ENCODE measurements at places on chromosomes 3 and 15.

DNA sequence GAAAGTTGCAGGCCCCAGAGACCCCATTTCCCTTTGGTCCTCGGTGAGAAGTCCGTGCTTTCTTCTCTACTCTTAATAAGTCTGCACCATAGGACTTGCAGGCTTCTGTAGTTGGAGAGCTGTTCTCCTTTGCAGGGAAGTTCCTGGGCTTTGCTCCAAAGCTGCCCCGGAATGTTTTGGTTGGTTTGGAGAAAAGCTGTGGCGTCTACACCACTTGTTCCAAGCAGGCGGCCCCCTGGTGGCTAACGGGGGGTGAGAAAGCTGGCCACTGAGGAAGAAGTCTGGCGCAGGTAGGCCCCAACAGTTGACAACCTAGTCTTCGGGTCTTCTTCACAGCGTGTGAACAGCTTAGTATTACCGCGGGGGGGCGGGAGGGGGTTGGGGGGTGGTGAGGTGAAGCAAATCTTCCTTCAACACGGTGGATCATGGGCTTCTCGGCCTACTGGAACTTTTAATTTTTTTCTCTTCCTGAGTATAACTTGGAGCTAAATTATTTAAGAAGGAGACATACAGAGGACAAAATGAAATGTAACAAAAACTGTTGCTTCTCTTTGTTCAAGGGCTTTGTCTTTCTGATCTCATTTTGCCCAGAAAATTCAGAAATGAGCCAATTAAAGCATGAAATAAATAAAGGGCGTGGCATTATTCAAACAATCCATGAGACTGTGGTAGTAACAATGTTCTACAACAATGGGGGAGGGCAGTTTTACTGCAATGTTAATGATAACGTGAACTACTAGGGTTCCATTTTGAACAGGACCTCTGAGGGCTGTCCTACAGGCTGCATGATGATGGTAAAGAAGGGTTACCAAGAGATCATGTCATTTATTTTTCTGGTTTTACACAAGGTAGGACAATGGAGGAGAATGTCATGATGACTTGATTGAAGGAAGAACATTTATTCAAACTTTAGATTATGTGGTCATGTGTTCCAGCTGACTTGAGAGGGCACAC lies 2.2 kb upstream of the THRB start:
- peak; percentile 83 for DNase-seq

GRCh38 chr3:131107637-131108433 lies 81.2 kb downstream of the NEK11 start:
- DNase-seq = no peak

DNA sequence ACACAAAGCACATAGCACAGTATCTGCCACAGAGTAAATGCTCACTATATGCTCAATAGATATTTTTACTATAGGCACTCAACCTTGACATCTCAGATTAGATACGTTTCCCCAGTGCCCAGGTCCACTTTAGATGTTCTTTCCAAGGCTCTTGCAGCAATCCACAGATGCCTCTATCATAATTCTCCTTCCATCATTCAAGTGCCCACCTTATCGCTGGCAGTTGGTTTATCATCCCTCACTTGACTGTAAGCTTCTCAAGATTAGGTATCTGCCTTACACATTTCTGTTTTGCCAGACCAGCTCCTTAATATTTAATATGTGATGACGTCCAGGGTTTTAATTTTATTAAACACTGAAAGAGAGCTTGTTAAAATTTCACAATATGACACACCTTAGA lies 8.6 kb downstream of the NCEH1 start:
- no peak for DNase-seq

DNA sequence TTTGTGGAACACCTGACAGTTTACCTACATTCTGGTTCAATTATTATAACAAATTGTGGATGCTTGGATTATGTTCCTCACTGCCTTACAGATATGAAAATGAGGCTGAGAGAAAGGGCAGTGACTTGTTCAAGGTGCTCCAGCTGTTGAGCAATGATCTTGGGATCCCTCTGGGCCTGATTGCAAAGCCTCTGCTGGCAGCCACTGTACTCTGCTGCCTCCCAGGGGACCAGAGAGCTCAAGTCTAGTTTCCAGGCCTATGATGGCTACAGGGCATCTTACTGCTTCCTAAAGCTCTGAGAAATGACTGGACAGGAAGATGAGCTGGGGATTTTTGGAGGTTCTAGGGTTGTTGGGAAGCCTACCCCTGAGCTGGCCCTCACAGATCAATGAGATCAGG lies 2.3 kb upstream of the SHC4 start:
- no peak for DNase-seq

- DNase-seq = peak; percentile 37
These were observed 51.0 kb upstream of the SSR3 start for GRCh38 chr3:156605686-156606605.

- peak; percentile 6 for DNase-seq
These were observed 616.7 kb upstream of the NAALADL2 start for GRCh38 chr3:174242311-174243041.

- DNase-seq = no peak
These were observed 43.8 kb upstream of the SCAANT1 start for GRCh38 chr3:63955830-63956545.

DNA sequence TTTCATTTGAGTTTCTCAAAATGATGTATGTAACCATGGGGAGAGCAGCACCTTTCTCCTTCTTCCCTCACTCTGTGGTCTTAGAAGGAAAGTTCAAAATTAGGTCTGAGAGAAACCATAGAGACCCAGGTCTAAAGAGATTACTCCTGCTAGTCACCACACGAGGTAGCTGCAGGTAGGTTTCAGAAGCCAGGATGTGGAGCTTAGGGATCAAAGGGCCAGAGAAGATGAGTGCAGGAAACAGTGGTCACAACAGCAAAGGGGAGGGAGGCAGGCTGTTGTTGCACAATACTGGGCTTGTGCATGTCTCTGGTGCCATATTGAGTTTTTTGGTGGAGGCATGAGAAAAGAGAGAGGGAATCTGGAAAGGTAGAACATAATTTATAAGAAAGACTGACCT lies 583.6 kb downstream of the AGBL1 start:
- DNase-seq = no peak

GRCh38 chr3:17179381-17180205 lies 294.8 kb downstream of the PLCL2 start:
- DNase-seq = no peak

GRCh38 chr3:54357301-54357700 lies 234.9 kb downstream of the CACNA2D3 start:
- no peak for DNase-seq

DNA sequence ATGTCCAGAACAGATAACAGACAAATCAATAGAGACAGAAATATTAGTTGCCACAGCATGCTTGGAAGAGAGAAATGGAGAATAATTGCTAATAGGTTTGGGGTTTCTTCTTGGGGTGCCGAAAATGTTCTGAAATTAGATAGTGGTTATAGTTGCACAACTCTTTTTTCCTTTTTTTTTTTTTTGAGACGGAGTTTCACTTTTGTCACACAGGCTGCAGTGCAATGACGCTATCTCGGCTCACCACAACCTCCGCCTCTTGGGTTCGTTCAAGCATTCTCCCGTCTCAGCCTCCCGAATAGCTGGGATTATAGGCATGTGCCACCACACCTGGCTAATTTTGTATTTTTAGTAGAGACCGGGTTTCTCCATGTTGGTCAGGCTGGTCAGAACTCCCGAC lies 163.3 kb downstream of the PLCH1 start:
- DNase-seq = no peak

GRCh38 chr15:47812470-47812999 lies 95.2 kb downstream of the SEMA6D start:
- DNase-seq = no peak

GRCh38 chr3:95460274-95460673 lies 1354.1 kb upstream of the EPHA6 start:
- DNase-seq = no peak

GRCh38 chr3:13601692-13602080 lies 52.8 kb downstream of the FBLN2 start:
- DNase-seq = no peak

DNA sequence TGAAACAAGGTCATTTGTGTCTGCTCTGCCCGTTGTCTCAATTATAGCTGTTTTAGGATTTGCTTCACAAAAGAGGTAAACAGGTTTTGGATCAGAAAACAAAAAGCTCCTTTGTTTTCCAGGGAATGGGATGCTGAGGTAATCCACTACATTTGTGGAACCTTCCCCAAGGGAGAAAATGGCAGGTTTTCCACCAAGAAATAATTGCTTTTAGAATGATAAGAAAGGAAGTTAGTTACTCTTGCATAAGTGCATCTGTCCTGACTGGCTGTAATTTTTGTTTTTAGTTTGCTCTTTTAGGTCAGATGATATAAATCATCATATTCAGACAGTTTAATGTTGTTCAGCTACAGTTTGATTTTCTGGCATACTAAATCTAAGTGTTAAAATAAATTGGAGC lies 198.5 kb upstream of the COL8A1 start:
- no peak for DNase-seq

DNA sequence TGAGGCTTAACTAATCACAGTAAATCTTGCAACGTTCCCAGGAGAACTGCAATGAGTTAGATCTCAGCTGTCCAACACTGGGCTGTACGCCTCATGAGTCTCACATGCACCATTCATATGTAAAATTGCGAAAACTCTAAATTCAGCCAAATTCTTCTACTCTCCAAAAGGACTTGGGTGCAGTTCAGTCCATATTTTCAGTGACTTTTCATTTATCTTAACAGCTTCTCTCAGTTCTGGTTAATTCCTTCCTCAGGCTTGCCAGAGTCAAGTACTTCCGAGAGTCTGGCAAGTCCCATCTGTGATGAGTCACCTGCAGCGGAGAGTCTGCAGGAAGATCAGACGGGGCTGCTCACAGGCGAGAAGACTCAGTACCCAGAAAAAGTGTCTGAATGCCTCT lies 11.5 kb downstream of the CCDC80 start:
- DNase-seq = peak; percentile 95

GRCh38 chr15:66075947-66076346 lies 177.6 kb downstream of the MEGF11 start:
- DNase-seq = no peak

DNA sequence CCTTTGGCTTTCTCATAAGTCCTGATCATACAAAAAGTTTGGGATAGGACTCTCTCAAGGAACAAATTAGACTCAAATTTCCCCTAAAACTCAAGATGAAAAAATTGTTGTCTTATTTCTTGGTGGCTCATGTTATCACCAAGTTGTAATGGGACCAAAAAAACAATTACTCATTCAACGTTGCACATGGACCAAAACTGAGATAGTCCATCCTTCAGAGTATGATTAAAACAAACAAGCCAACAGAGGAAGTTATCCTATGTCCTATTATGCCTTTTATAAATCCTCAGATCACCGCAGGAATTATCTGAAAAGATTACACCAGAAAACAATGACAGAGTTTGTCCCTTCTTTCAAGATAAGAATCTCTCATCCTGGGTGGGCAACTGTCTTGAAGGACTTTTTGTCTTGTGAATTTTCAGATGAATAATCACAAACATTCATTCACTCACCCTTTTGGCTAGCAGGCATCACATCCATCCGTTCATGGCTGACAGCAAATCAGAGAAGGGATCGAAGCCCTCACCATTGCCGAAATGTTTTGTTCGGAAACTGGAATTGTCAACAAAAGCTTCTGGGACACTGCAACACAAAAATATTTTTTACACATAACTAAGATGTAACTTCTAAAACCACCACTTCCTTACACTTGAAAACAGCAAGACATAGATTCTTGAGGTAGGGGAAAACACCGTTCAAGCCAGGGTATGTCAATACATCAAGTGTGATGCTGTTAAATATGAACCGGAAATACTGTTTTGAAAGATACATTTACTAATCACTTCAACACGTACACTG lies 90.4 kb downstream of the FOXP1 start:
- no peak for DNase-seq

- DNase-seq = no peak
These were observed 755 bp downstream of the PDE8A start for GRCh38 chr15:84982301-84982920.

GRCh38 chr3:153762411-153763235 lies 358.6 kb upstream of the ARHGEF26 start:
- peak; percentile 16 for DNase-seq

- DNase-seq = no peak
These were observed 40.9 kb upstream of the EPHB1 start for GRCh38 chr3:134753999-134754742.

DNA sequence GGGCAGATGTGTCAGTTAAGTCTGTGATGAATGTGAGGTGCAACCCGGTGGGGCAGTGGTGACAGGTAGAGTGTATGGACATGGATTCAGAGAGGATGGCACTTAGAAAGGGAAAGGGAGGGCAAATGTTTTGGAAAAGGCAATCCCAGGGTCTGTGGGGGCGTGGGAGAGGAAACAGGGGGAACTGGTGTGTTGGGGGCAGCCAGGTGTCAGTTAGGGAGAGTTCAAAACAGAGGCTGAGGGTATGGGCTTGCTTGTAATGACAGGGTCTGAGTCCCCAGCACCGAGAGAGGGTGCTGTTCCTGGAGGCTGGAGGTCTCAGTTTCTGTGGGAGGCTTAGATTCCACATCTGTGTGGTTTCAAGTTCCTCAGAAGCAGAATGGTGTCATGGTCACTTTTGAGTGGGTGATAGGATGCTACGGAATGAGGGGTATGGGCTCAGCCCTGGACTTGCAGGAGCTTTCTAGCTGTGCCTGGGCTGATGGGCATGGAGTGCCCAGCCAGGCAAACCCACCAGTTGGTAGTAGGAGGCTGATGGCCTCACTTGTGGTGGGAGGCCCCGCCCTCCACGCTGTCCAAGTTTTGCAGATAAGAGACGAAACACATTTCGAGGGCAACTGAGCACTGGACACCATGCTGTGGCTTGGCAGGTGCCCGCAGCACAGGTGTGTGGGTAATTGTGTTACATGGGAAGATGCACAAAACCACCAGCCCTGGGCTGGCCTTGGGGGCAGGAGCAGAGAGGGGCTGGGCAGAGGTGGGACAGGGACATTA lies 209.4 kb downstream of the RPLP1 start:
- DNase-seq = no peak

GRCh38 chr3:49626101-49626581 lies 48.0 kb upstream of the APEH start:
- no peak for DNase-seq

GRCh38 chr15:92462424-92463125 lies 68.9 kb downstream of the ST8SIA2 start:
- DNase-seq = no peak

GRCh38 chr3:150956376-150956775 lies 16.2 kb downstream of the CLRN1 start:
- DNase-seq = no peak

DNA sequence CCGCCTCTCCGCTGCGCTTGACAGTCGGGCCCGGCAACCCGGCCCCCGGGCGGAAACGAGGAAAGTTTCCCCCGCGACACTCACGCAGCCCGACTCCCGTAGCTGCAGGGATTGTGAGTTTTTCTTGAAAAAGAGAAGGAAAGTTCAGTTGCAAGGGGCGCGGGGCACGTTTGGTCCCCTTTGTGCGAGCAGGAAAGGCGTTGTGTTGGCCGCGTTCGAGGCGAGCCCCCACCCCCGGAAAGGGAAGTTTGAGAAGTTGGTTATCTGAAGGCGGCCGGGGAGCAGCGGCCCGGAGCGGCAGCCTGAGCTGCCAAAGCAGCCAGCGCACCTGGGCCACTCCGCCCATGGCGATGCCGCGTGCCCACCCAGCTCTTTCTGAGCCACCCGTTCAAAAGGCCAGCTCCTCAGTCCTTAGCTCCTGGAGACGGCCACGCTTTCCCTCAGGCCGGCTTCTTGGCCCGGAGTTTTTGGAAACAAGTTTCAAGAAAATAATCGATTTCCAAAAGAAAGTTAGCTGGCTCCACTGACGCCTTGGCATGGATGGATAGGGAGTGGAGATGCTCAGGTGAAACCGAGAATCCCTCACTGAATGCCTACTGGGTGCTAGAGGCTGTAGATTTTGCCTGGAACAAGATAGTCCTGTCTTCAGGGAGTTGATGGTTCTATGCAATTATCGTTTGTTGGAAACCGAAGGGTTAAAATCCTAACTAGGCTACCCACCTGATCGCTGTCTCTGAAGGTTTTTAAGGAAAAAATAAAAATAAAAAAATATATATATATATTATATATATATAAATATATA lies 832 bp downstream of the TGFBR2 start:
- DNase-seq = no peak

GRCh38 chr15:33091983-33092693 lies 102.4 kb downstream of the FMN1 start:
- DNase-seq = no peak
